Activated T-cell treated with anti-CD3 and anti-CD28 coated beads for 24 hours (primary cell): ENCODE measurements at places on chromosomes 2 and 18.

DNA sequence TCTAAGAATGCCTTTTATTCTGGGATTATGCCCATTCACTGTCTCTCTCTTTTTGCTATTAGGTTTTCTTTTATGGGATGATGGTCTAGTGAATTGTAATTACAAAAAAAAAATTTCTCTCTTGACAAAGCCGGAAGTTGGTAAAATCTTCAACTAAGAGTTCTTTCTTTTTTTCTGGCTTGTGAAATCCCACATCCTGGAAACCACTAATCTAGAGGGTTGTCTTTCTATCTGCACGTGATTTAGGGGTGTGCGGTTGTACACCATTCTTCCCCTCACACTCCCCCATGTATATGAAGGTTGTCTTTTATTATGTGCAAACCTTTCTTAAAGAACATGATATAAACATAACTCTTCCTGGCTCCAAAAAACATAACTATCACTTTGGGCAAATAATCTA lies 52.0 kb downstream of the GATA6 start:
- DNase-seq: no peak

GRCh38 chr2:36971990-36972389 lies 5.7 kb upstream of the STRN start:
- DNase-seq: no peak

GRCh38 chr18:36411745-36412168 lies 114.2 kb downstream of the FHOD3 start:
- DNase-seq: no peak

DNA sequence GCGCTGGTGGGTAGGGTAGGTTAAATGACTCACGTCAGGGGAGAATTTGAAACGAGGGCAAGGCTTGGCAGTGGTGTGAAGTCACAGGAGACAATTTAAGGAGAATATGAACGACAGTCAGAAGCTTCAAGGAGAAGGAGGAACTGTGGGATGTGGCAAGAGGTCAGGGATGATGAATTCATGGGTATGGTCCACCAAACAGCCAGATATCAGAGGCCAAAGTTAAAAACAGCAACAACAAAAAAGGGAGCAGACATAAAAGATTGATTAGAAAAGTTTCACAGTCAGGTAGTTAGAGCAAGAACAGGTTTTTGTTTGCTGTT lies 1.4 kb upstream of the ZNF396 start:
- DNase-seq: no peak

- DNase-seq: no peak
These were observed 43.0 kb upstream of the PLA2R1 start for GRCh38 chr2:160105366-160105765.

DNA sequence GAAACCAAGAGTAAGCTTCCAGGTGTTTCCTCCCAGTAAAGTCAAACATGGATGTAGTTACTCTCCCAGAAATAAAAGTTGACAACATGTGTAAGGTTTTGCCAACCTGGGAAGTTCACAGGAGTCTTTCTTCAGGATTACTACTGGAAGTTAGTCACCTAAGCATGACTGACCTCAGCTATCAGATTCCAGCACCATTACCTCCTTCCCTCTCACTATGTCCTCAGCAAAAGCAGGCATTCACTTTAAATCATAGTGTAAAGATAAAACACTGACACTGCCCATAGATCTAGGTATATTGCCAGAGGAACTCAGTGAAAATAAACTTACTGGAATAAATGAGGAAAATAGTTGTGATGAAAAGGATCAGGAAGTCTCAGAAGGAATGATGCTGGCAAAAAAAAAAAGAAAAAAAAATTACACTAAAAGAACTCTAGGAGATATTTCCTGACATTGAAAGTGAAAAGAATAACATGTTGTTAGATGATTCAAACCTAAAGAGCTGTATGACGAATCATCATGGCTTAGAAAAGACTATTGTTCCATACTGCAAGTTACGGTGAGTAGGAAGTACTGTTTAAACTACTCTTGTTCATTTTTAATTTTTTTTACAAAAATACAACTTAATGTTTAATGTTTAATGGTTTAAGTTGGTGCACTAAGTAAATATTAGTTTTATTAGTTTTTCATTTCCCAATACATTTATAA lies 484.5 kb upstream of the ZNF804A start:
- no peak for DNase-seq

DNA sequence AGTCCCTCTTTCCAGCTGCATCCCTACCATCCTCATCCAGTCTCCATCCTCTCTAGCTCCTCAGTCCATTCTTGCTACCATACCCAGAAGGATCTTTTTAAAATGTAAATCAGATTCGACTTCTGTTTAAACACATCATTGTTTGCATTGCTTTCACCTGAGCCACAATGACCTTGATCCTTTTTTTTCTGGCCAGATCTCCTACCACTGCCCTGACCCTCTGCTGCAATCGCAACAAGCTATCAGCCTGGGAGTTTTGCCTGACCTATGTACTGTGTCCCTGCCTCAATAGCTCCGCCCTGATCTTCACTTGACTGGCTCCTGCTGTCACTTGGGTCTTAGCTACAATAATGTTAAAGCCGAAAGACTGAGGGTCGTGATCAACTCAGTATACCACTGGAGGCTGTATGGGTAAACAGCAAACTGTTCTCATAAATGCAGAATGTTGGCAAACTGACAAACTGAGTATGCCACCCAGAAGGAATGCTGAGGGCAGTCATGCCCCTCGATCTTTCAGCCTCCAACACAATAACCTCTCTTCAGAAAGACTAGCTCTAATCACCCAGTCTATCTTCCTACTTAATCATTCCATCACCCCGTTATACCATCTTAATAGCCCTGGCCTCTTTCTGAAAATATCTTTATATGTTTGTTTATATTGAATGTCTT lies 2.6 kb upstream of the RBM43 start:
- DNase-seq: no peak

DNA sequence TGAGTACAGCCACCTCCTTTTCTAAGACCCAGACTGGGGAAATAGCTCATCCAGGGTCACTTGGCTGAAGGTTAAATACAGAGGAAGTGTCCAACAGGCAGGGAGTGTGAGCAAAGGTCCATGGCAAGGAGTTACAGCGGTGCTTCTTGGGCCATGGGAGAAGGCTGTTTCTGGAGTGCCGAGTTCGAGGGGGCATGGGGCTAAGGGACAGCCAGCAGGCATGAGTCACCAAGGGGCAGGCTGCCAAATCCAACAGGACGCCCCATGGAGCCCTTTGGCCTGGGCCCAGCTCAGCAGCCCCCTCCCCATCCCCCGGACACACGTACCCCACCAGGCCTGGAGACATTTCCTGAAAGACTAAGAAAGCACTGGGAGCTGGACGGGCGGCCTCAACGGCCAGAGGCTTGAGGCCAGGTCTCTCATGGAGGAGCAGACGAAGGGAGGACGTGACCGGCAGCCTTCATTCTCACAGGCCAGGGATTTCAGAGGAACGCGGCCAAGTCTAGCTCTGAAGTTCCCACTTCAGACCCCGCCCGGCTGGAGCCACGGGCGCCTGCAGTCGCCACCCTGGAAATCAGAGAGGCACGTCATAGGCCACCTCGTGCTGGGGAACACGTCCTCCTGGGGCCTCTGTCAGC lies 160.4 kb downstream of the SMAD7 start:
- no peak for DNase-seq

- no peak for DNase-seq
These were observed 443.1 kb upstream of the ZEB2 start for GRCh38 chr2:144963031-144963430.

DNA sequence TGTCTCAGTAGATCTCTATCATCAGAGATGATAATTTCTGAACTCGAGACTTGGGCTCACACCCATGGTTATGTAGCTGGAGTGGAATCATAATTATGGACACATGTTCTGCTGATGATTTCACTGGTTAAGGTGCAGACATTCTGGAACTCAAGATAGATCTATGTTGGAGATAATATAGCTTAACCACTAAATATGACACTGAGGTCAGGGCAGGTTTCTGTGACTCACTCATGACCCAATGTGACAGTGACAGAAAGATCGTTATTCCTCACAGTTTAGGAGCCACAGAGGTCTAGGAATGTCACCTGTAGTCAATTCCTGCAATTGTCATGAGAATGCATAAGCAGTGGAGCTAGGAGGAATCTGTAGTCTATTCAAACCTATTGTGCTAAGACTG lies 828.6 kb downstream of the TRIB2 start:
- DNase-seq: no peak

GRCh38 chr2:198096965-198097364 lies 292.6 kb downstream of the PLCL1 start:
- no peak for DNase-seq

- no peak for DNase-seq
These were observed 12.3 kb upstream of the CNGA3 start for GRCh38 chr2:98333922-98334321.

DNA sequence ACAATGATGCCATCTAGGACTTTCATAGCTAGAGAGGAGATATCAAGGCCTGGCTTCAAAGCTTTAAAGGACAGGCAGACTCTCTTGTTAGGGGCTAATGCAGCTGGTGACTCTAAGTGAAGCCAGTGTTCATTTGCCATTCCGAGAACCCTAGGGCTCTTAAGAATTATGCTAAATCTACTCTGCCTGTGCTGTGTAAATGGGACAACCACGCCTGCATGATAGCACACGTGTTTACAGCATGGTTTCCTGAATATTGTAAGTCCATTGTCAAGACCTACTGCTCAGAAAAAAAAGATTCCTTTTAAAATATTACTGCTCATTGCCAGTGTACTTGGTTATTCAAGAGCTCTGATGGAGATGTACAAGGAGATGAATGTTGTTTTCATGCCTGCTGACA lies 188.4 kb downstream of the SEPTIN10 start:
- no peak for DNase-seq
